ENCODE measurements at places on chromosomes 7 and 10.

DNA sequence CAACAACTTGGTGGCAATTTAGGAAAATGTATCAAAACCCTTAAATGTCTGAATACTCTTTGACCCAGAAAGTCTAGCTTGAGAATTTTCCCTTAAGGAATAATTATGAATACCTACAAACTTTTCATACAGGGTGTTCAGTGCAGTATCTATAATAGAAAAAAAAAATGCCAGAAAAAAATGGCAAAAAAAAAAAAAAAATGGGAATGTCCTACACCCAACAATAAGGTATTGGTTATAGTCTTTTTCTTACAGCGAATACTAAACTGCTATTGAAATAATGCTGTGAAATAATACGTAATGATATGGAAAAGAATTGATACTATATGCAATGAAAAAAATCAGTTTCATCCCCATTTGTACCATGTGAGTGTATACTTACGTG lies 44.3 kb downstream of the ZNF800 start:
- no peak for DNase-seq

- DNase-seq = peak; percentile 59
Observed at GRCh38 chr10:55631071-55631654, 729.9 kb downstream of the ZWINT start.

DNA sequence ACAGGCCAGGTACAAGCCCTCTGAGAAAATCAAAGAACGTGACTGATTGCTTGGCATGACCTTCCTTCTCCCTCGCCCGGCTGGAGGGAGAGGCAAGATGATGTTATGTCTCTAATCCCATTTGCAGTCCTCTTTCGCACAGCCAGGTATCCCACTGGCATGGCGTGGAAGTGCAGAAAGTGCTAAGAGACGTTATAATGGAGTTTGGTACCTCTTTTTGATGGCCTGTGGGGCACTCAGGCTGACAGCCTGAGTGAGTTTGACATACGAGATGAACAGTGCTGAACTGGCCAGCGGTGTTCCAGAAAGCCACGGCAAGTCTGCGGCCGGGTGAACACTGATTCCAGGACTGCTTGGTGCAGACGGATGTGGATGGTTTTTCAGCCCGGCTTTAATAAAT lies 241.6 kb downstream of the RAB11FIP2 start:
- DNase-seq = no peak

- DNase-seq = no peak
Observed at GRCh38 chr10:87054373-87055295, 34.5 kb downstream of the FAM25A start.

GRCh38 chr7:4052130-4052529 lies 630.0 kb upstream of the FOXK1 start:
- DNase-seq = no peak

- DNase-seq = no peak
Observed at GRCh38 chr10:106938513-106938912, 226.0 kb downstream of the SORCS1 start.

DNA sequence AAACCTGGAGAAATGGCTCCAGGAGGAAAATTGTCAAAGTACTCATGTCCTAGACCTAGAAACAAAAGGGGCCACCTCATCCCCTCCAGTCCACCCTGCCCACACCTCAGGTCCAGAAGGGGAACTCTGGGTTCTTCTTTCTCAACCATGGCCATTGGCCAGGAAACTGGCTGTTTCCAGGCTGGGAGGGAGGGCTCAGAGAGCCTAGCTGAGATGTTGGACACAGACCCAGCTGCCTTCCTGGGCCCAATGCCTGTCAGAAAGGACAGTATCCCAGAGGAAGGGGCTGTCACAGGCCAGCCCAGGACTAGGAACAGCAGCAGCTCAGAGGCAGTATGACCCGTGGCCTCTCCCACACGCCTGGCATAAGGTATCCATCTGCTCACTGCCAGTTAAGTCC lies 9.6 kb downstream of the GRID1 start:
- DNase-seq = no peak

DNA sequence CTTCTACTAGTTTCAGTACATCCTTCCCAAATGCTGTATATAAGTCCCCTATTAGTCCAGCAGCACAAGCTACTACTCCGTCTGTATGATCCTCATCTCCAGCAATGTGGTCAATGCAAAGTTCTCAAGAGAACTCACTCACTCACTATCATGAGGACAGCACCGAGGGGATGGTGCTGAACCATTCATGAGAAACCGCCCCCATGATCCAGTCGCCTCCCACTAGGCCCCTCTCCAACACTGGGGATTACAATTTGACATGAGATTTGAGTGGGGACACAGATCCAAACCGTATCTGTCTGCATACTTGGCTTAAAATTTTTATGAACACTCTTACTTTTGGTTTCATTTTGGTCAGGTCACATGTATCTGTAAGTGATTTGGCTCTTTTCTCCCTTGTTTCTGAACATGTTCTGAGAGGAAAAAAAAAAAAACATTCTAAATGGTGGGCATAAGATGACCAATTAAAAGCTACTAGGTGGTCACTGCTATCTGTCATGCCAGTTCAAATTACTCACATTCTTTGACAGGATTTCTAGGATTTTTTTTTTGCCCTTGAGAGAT lies 60.1 kb downstream of the ZNF783 start:
- DNase-seq = no peak

GRCh38 chr7:64541438-64542359 lies 21.2 kb downstream of the ZNF680 start:
- DNase-seq = no peak

DNA sequence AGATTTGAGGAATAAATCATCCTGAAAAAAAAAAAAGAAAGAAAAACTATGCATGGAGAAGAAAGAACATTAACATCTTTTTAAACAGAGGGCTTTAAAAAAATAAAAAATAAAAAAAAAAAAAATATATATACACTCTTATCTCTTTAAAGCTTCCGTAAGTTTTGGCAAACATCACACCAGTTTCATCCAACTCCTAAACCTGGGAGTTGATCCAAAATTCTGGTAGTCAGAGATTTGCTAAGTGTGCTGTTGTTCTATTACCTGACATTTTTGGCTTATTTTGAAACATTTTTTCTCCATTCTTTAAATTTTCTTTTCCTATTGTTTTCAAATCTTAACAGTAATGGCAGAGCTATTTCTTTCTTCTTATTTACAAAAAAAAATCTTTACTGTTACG lies 273.1 kb downstream of the AGMO start:
- DNase-seq = no peak

GRCh38 chr10:80281784-80282765 lies 7.4 kb downstream of the MAT1A start:
- DNase-seq = no peak

DNA sequence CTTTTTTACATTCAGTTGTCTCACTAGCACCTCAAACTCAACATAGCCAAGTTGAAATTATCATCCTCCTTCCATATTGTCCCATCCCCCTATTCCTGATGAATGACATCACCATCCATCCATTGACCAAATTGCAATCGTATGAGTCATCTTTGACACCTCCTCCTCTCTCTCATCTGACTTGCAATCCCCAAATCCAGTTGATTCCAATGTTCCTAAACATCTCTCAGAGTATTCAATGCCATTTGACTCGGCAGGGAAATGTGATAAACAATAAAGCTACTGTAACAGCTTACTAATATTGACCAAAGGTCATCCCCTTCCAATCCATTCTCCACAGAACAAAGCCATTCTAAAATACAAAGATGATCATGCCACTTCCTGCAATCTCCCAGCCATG lies 1047.8 kb downstream of the NRG3 start:
- DNase-seq = no peak

DNA sequence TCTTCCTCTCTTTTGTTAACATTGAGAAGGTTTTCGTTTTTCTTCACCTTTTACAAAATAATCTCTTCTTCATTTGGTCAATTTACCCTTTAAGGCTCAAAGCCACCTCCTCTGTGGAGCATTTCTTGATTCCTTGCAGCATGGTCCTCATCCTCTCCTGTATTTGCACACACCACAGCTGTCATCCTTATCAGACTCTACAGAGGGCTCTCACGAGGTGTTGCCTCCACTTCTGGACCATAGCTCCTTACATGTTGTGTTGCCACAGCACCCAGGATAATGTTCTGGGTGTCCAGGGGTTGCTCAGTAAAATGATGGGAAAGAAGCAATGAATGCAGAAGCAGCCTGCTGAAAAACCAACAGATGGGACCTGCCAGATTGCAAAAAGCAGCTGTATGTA lies 192.8 kb downstream of the SH2D4B start:
- no peak for DNase-seq

GRCh38 chr7:23514755-23515154 lies 17.0 kb downstream of the TRA2A start:
- no peak for DNase-seq

GRCh38 chr7:150339409-150339809 lies 2.0 kb downstream of the RARRES2 start:
- DNase-seq = no peak

- DNase-seq = no peak
Observed at GRCh38 chr7:26868841-26869495, 4.6 kb upstream of the SKAP2 start.

GRCh38 chr10:110174201-110174600 lies 33.2 kb upstream of the MXI1 start:
- DNase-seq = no peak

- DNase-seq = no peak
Observed at GRCh38 chr10:74289951-74290350, 138.9 kb downstream of the ADK start.

GRCh38 chr10:71038091-71038633 lies 149.8 kb upstream of the PCBD1 start:
- DNase-seq = no peak

GRCh38 chr10:60399328-60399727 lies 9.7 kb upstream of the ANK3 start:
- DNase-seq = peak; percentile 81

- DNase-seq = no peak
Observed at GRCh38 chr7:55469271-55469681, 103.0 kb downstream of the VOPP1 start.

- DNase-seq = no peak
Observed at GRCh38 chr10:60594476-60595051, 183.7 kb upstream of the CDK1 start.

DNA sequence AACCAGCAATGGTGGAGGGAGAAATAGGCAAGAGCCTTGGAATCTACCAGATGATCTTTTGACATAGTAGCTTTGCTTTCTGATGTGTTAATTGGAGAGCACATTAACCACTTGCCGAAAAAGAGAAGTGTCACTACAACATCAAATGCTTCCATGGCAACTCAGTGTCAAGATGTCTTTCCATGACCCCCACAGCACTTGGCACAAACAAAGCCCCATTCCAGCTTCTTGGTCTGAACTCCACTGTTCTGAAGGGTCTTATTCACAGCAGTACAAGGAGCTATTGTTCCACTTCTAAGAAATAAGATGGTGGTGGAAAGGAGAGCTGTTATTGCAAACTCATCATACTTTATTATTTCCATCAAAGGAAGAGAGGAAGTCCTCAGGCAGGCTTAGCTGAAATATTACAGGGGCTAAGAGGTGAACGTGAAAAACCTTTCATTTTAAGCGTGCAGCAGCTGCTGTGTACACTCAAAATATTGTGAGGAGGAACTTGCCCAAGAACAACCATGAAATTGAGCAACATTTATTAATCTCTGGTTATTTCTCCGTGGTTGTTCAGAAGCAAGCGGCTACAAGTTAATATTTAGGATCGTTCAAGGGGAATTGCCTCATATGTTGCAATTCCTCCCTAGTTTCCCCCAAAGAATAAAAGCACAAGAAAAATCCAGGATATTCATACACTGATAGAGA lies 354.8 kb upstream of the CELF2 start:
- DNase-seq = peak; percentile 86

DNA sequence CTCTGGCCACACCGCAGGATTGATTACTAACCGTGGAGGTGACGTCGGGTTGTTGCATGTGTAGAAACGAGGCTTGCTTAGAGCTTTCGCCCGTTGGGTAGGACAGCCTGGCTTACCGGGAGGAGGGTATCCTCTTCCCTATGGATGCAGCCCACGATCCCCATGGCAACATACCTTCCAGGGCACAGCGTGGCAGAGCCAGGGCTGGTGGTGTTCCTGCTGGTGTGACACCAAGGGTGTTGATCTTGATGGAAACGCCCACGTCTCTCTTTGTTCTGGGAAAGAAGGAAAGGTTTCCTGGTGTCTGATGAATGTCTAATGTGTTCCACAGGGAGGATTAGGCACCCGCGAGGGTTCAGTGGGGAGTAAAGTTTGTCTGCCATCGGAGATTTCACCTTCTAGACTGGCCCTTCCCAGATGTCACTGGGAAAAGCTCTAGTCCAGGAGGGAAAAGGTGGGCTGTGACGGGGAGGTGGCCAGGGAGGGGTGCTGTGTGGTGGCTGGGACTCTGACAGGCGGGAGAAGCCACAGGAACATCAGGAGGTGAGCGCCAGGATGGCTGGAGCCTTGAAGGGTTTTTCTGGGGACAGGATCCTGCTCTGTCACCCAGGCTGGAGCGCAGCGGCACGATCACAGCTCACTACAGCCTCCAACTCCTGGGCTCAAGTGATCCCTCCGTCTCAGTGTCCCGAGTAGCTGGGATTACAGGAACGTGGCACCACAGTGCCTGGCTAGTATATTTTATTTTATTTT lies 102.1 kb downstream of the CUX1 start:
- no peak for DNase-seq

DNA sequence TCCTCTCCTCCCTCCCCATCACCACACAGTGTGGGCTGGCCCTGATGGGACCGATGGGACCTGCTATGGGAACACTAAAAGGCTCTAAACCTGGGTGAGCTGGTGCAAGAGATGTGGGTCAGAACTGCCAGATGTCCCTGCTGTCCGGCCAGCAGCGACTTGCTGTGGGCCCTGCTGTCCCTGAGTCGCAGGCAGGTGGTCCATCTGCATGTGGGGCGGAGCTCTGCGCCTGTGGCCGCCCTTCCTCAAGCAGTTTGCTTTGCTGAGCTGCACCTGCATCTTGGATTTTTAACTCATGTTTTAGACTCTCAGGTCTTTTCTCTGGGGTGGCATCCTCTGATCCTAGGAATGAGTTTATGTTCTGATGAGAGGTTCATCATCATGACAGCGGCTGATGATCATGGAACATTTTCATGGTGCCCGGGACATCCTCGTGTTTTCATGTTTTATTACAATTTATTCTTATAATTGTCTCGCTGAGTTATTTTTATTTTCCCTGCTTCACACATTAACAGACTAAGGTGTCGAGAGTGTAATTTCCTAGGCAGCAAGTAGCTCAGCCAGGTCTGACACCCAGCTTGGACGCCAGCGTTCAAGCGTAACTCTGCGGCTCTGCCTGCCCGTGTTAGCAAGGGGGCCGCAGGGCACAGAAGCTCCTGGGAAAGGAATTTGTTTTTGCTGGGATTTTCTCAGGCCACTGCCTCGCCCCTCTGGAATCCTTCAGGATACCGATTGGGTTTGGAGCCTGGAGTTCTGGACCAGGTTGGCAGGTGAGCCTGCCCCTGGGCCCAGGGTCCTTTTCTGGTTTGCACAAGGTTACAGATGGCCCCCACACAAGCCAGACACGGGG lies 615.2 kb upstream of the FOXK1 start:
- DNase-seq = no peak

GRCh38 chr7:80330434-80330833 lies 181.4 kb downstream of the GNAT3 start:
- no peak for DNase-seq

Measured in spinal cord (tissue), 10 donors.